ENCODE measurements at places on chromosomes 13 and 19.
A peak's percentile ranks its signal among the peaks of the same experiment; 100 is the strongest.

DNA sequence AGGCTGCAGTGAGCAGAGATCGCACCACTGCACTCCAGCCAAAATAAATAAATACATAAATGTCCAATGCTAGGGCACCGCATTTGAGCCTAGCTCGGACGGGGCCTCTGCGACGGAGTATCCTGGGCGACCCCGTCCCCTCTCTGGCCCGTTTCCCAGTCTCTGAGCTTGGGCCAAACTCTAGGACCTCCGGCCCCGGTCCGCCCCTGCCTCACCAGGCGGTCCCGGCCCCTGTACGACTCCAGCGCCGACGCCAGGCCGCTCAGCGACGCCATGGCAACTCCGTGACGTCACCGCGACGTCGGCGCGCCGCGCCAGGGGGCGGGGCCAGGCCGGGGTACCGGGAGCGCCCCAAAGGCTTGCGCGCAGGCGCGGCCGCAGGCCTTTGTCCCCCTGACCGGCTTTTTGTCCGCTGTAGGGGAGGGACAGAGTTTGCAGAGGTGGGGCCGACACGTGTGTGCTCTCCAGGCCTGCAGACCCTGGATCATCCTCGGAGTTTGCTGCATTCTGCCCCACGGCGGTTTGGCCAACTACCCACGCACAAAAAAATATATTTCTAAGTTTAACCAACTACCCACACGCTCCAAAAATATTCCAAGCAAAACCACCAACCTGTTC lies at the start of gene PEX11G:
PEX11G (minus strand) TSS at position 300 of the 618 bp plus-strand sequence; CDS start at position 275, 25 bp downstream.
- peak; percentile 96 for DNase-seq

DNA sequence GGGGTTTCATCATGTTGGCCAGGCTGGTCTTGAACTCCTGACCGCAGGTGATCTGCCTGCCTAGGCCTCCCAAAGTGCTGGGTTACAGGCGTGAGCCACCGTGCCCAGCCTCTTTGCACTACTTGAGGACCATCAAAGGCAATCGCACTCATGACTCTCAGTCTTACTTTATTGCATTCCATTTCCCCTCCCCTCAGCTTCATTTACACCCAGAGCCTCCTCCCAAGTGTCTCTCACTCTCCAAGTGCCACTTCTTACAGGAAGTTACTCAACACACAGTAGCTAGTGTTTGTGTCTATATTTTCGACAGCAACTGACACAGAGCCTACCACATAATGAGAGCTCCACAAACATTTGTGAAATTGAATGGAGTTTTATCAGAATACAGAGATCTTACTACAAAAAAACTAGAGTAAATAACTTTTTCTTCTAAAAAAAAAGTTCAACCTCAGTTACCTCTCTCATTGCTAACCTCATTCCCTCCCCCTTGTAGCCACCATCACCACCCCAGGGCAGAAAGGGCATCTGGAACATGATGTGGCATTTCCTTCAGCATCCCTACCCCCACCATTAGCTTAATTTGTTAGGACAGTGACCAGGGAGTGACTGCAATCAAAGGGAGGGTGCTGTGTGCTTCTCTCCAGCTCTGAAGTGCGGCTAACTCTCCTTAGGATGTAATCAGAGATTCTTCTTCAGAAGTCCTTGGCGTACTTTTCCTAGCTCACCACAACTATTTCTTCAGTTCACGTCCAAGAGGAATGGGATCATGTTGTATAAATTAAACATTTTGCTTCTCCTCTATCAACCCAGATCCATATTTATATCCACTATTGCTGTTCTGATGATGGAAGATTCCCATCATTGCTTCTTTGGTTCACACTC lies 17.0 kb upstream of the RUBCNL start:
- no peak for DNase-seq

DNA sequence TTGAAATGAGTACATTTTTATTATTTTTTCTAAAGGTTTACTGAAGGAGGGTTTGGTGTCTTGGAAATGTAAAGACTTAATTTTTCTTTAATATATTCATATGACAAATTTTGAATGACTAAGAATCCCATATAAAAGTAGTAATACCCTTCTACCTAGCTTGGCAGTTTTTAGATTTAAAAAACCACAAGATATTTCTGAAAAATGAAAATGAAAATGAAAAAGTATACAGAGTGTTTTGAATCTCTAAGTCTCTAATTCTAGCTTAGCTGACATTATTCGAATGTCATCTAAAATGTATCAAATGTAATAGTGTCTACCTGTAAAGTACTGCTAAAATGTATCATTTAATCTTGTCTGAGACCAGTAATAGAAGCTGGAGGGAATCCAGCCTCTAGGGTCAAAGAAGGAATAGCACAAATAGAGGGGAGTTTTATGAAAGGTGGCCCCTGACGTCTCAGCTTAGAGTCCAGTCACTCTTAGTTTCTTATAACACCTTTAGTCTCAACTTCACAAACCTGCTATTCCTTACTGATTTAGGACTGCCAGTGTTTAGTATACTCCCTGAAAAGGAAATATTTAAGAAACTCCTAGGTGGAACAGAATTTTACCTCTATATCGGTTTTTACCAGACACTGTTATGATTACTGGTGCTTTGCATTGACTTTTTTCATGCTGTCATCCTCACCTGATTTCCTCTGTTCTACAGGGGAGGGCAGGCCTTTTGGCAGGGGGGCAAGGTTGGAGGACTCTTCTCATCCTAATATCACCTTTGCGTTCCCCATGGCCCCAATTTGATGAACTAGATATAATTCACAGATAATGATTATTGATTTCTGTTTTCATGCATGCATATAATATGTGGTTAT lies 16.2 kb upstream of the MIR17HG start:
- no peak for DNase-seq

- no peak for DNase-seq
Measured at GRCh38 chr13:59954601-59955000, 209.1 kb downstream of the DIAPH3 start.

- peak; percentile 80 for DNase-seq
Measured at GRCh38 chr19:47097396-47098201, 16.0 kb downstream of the ZC3H4 start.
